ENCODE measurements at places on chromosomes 1 and 21.
A peak's percentile ranks its signal among the peaks of the same experiment; 100 is the strongest.

DNA sequence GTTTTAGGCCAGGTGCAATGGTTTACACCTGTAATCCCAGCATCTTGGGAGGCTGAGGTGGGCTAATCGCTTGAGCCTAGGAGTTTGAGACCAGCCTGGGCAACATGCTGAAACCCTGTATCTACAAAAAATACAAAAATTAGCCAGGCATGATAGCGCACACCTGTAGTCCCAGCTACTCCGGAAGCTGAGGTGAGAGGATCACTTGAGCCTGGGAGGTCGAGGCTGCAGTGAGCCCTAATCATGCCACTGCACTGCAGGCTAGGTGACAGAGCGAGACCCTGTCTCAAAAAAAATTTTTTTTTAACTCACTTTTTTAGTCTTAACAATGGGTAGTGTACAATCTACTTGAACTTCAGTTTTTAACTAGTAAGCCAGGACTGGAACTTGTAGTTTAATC is 137.5 kb downstream of the HS2ST1 start:
- DNase-seq, result no peak

GRCh38 chr21:34335316-34335715 is 28.5 kb upstream of the KCNE2 start:
- DNase-seq, result no peak

DNA sequence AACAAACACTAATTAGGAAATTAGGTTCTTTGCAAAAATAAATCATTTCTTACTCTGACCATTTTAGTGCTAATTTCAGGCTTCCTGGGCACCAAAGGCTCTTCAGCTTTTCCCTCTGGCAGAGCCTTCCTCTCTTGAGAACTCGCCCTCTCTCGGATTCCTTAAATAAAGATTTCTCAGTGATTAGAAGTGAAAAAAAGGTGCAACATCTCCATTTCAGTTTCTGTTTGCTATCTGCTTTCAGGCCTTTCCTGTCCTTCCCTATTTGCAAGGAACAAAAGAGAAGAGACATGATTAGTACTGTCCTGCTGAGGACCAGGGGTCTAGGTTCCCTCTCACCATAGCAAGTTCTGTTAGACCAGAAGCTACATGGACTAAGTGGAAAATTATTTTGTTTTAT is 27.8 kb upstream of the CACYBP start:
- DNase-seq, result no peak

DNA sequence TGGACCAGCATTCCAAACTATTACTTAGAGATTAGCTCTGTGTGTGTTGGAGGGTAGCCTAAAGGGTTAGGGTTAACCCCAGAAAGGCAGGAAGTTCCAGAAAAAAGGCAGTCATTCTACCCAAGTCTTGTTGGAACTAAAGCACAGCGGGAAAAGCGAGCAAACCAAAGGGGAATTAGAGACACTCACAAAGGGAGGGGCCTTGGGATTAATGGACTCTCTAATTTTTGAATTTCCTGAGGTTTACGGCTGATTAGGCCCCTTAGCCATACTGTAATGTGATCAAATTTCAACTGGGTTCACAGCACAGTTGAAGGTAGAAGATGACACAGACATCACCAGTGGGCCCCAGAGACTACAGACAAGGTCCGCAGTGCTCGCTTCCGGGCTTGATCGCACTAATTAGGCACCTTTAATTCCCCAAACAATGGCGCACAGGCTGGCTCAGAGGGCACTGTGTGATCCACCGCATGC is 28.3 kb downstream of the CAPZB start:
- no peak for DNase-seq

- no peak for DNase-seq
Observed at GRCh38 chr1:54309631-54310366, 96.4 kb downstream of the SSBP3 start.

- no peak for DNase-seq
Observed at GRCh38 chr1:81880781-81881180, 80.0 kb downstream of the ADGRL2 start.

DNA sequence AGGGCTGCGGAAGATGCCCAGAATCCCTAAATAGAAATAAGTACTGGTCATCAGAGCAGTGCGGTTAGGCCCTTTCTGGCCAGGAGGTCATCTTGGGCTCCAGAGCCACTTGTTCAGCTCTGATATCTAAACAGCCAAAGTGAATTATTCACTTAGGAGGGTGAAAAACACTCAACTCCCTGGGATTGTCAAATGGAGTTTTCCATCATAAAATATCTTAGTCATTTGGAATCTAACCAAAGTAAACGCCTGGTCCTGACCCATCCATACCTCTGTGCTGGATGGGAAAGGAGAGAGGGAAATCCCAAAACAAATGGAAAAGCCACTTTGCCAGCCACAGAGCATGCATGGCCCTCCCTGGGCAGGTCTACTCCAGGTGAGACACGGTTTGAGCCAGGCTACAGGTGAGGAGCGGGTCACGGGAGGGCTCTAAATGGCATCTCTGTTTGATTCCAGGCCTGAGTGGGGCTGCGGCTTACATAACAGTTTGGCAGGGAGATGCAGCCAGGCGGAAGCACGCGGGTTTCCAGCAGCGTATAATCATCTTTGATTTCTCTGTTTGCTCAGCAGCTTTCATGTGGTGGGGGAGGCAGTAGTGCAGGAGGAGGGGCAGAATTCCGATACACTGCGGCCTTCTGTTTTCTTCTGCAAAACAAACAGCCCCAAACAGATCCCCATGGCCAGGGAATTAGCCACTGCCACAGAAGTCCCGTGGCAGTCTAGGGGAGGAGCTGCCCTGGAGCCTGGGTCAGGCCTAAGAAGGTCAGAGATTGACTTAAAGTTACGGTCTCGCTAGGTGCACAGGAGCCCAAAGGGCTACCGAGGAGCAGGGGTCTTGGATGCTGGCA is 59.1 kb upstream of the ZNF648 start:
- DNase-seq, result no peak

DNA sequence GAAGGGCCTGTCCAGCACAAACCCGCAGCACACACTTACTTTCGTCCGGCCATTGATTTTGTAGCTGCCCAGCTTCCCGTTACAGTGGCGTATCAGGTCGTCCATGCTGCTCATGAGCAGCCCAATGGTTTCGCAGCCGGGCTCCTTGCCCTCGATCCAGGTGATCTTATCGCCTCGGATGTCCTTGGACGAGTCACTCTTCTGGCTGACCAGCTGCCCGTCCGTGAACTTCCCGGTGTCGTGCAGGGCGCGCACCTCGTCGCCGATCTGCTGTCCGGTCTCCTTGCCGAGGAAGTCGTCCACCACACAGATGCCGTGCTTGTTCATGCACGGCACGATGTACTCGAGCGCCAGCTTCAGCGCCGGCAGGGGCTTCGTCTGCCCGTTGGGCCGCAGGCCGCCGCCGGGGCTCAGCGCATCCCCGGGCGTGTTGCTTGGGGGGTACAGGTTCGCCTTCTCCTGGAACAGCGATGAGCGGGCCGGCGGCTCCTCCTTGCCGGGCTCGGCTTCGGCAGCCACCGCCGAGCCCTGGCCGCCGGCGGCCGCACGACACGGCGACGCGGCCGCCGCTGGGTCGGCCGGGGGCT is 1.0 kb downstream of the EGLN1 start:
- peak; percentile 55 for DNase-seq

DNA sequence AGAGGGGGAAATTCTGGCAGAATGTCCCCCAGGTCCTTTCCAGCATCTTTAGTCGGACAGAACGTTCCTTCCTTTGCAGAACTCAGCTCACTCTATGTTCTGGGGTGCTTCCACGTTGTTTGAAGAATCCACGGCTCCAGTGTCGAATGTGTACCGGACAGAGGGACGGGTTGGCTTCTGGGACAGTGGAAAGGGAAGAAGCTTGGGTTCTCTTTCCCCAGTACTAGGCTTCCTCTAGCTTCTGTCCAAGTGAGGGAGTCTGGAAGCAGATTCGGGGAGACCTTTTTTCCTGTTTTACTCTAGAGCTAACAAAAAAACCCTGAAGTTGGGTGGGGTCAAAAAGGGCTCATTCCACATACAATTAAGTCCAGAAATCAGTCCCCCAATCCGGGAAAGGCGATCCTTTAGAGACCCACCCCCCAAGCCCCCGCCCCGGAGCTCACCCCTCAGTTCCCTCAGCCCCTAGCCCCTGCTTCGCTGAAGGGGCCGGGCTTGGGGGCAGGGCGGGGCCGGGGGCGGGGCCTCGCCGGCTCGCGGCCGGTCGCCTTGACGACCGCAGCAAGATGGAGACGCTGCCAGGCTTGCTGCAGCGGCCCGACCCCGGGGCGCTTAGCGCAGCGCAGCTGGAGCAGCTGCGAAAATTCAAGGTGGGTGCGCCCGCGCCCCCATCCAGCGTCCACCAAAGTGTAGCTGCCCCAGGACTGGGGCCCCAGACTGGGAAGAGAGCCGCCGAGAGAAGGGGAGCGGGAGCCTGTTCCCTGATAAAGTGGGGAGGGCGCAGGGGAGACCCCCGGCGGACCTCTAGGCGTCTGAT is at the start of gene RIIAD1:
Gene RIIAD1, plus strand, starts transcription at position 549 of the 814 bp plus-strand sequence. Its CDS starts 15 bp downstream, at position 564.
- DNase-seq, result no peak

DNA sequence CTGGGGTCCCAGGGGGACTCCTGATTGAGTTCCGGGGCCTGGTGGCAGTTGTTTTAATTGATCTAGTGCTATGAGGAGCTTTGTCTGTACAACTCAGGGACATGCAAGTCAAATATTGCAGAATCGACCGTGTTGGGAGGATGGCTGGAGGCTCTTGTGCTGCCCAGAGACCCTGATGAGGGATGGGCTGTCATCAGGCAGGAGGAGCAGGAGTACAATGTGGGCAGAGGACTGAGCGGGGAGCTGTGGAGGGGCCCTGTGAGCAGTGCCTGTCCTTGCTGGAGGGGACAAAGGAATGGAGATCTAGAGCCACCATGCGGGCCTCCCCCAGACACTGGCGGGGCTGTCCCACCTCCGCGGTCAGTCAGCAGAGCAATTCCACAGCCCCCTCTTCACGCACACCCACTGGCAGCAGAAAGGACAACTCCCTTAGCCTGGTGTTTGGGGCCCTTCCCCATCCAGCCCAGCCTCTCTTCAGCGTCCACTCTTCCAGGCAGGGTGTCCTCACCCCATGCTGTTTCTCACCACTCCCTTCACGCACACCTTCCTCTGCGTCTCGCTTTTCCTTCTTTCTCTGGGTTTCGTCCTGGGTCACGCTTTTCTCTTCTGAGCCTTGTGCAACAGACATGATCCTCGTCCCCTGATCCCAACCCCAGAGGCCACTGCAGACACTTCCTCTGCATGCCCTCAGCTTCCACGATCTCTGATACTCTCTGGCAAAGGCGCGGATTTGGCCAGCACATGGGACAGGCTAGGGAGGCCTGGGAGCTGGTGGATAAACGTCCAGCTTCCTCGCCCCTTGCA is 122.6 kb downstream of the GRIK3 start:
- no peak for DNase-seq

GRCh38 chr1:195637539-195637938 is 970.7 kb downstream of the KCNT2 start:
- DNase-seq, result no peak

DNA sequence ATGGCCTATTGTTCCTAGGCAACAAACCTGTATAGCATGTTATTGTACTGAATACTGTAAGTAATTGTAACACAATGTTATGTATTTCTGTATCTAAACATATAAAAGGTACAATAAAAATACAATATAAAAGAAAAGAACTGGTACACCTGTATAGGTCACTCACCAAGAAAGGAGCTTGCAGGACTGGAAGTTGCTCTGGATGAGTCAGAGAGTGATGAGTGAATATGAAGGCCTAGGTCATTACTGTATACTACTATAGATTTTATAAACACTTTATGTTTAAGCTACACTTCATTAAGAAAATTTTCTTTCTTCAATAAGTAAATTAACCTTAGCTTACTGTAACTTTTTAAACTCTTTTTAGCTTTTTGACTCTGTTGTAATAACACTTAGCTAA is 559.9 kb downstream of the PLPP3 start:
- DNase-seq, result no peak

- DNase-seq, result no peak
Observed at GRCh38 chr1:53503433-53504217, 44.4 kb downstream of the DMRTB1 start.

DNA sequence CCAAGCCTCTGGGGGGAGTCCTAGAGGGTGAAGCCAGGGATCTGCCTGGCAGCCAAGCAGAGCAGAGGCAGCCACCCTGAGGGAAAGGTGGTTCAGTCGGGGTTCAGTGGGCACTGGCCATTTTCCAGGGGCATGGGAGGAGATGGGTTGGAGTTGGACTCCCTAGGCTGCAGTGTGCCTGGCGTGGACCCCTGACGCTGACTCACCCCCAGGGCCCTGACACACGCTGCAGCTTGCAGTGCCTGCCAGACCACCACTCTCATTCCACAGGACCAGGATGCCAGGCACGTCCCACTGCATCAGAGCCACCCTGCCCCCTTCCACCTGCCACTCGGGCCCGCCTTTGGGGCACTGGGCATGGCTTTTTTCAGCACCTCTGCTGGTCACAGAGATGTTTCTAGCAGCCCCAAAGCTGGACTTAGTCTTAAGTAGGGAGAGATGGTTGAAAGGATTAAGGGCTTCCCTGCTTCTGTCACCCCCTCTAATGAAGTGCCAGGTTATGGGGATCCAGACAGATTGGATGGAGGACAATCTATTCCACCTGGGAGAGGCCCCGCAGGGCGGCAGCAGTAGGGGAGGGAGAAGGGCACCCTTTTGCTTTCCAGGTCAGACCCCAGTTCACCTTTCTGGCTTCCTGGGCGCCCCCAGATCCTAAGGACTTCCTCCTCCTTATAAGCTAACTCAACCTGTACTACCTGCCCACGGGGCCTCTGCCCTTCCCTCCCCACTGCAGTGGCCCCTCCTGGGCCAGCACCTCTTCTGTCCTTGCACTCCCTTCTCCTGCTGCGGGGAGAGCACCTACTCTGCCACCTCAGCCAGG is 1.6 kb downstream of the SYT2 start:
- DNase-seq, result no peak

GRCh38 chr1:36446746-36447145 is 3.5 kb downstream of the OSCP1 start:
- DNase-seq, result peak; percentile 30

- DNase-seq, result no peak
Observed at GRCh38 chr1:111347026-111347425, 56.4 kb downstream of the CHIA start.

DNA sequence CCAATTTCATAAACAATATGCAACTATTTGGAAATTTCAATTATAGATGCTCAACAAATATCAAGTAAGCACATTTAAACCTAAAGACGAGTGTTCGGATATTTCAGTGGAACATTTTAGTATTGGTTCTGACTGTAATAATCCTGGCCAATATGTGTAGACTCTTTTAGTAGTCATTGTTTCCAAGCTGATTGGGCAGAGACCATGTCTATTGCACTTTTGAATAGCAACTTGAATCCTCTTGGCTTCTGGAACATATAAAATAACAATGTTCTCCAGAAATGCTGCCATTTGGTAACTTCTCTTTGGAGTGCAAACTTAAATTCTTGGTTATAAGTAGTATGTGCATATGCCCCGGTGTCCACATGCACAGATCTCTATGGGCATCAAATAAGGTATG is 205.5 kb upstream of the C1orf105 start:
- no peak for DNase-seq

GRCh38 chr1:92857817-92858216 is 26.0 kb downstream of the RPL5 start:
- DNase-seq, result no peak

GRCh38 chr1:35220976-35221375 is 28.0 kb upstream of the SFPQ start:
- DNase-seq, result no peak

- no peak for DNase-seq
Observed at GRCh38 chr1:204150702-204151551, 917 bp downstream of the ETNK2 start.

Data from CD14-positive monocyte (primary cell).